ENCODE measurements at places on chromosomes 12 and 14.

GRCh38 chr12:29220632-29221336, 71.7 kb downstream of the FAR2 start:
- DNase-seq: peak; percentile 43

GRCh38 chr12:72432037-72432604, 160.0 kb downstream of the TRHDE start:
- no peak for DNase-seq

GRCh38 chr12:104423809-104424208, 32.9 kb upstream of the CHST11 start:
- no peak for DNase-seq

- DNase-seq: no peak
Observed at GRCh38 chr14:66369157-66369697, 116.9 kb upstream of the CCDC196 start.

- no peak for DNase-seq
Observed at GRCh38 chr12:17062267-17063036, 456.5 kb upstream of the LMO3 start.

Measured in K562 (cell line).